ENCODE measurements at places on chromosomes 13 and 19.

DNA sequence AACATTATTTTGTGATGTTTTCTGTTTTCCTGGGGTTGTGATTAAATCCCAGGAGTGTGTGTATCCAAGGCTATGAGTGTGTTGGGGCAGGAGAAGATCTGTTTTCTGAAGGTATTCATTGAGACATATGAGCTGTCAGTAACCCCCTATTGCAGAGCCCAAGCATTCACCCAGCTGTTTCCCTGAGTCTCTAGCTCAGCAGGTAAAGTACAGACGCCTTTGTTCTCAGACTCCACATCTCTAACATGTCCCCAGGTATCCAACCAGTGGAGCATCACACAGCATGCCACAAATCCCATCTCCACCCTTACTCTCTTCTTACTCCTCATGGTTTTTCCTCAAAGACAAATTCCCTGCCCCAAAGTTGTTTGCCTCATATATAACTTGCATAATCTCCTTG, 213.6 kb downstream of the PCDH20 start:
- H3K27ac ChIP-seq = no peak overlapping the region
- H3K4me3 ChIP-seq = no peak overlapping the region
- H3K4me1 ChIP-seq = no peaks in the 10 kb centered on the region
- H3K27me3 ChIP-seq = peaks cover 2% of the 10 kb centered on the region

DNA sequence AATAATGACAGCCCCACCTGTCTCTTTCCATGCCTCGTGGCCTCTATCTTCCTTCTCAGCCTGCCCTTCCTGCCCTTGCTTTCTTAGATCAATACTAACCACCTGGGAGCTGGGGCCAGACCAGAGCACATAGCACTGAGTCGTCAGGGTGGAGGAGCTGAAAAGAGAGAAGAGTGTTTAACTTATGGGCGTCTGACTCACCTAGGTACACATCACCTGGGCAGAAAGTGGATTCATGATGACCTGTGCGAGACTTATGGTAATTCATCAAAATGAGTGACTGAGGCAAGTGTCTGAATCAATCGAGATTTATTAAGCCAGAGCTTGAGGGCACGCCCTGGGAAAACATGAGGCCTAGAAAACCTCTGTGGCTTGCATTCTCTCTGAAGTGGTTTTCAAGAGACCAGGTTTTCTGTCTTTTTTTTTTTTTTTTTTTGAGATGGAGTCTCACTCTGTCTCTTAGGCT, 19.2 kb downstream of the CEACAM6 start:
- peak overlapping the region; percentile 70 for H3K27ac ChIP-seq
- no peak overlapping the region for H3K4me3 ChIP-seq
- no peak for DNase-seq
- H3K27me3 ChIP-seq = peaks cover 10% of the 10 kb centered on the region

DNA sequence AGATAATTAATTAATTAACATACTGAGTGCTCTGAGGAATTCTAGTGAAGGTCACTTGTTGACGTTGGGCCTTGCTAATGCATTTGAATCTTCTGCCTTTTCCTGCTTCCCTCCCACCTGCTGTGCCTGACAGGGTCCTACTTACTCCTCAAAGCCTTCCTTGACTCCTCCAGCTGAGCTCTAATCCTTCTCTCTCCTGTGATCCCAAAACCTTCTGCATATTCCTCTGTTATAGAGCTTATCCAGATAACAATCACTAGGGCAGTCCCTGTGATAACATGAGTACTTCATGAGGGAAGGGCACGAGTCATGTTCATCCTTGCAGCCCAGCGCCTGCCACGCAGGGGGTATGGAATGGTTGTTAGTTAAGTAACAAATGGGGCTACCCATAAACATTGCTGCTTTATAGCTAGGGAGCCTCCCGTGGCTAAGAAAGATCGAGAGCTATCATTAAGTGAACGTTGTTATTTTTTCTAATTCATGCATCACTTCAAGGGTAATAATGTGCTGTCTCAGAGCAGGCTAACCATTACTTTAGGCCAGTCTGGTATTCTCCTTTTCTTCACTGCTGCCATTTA, 19.1 kb upstream of the SPATA13 start:
- H3K4me1 ChIP-seq = no peaks in the 10 kb centered on the region
- H3K27ac ChIP-seq = no peak overlapping the region
- H3K27me3 ChIP-seq = no peaks in the 10 kb centered on the region

- H3K27ac ChIP-seq = no peak overlapping the region
- no peak for DNase-seq
- no peaks in the 10 kb centered on the region for H3K36me3 ChIP-seq
- H3K27me3 ChIP-seq = peaks cover 3% of the 10 kb centered on the region
- peaks cover 9% of the 10 kb centered on the region for H3K4me1 ChIP-seq
Observed at GRCh38 chr13:36814465-36814864, 4.6 kb upstream of the RFXAP start.

- no peak for DNase-seq
- H3K27me3 ChIP-seq = no peaks in the 10 kb centered on the region
- no peaks in the 10 kb centered on the region for H3K36me3 ChIP-seq
- no peak overlapping the region for H3K4me3 ChIP-seq
Observed at GRCh38 chr19:38743394-38744297, 628 bp downstream of the CAPN12 start.

DNA sequence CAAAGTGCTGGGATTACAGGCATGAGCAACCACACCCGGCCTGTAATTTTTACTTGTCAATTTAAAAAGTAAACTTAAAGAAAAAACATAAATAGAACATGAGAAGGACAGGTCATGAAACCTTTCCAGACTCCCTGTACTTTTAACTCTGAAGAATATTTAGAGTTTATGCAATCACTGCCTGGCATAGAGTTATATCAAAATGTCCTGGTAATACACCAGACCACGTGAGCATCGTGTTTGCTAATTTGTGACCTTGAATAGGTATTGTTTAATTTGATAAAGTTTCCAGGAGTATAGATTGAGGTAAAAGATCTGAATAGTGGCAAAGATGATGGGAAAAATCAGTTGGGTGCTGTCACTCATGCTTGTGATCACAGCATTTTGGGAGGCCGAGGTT, 81.2 kb upstream of the RNF113B start:
- H3K27ac ChIP-seq = no peak overlapping the region
- H3K36me3 ChIP-seq = no peaks in the 10 kb centered on the region
- DNase-seq = no peak

DNA sequence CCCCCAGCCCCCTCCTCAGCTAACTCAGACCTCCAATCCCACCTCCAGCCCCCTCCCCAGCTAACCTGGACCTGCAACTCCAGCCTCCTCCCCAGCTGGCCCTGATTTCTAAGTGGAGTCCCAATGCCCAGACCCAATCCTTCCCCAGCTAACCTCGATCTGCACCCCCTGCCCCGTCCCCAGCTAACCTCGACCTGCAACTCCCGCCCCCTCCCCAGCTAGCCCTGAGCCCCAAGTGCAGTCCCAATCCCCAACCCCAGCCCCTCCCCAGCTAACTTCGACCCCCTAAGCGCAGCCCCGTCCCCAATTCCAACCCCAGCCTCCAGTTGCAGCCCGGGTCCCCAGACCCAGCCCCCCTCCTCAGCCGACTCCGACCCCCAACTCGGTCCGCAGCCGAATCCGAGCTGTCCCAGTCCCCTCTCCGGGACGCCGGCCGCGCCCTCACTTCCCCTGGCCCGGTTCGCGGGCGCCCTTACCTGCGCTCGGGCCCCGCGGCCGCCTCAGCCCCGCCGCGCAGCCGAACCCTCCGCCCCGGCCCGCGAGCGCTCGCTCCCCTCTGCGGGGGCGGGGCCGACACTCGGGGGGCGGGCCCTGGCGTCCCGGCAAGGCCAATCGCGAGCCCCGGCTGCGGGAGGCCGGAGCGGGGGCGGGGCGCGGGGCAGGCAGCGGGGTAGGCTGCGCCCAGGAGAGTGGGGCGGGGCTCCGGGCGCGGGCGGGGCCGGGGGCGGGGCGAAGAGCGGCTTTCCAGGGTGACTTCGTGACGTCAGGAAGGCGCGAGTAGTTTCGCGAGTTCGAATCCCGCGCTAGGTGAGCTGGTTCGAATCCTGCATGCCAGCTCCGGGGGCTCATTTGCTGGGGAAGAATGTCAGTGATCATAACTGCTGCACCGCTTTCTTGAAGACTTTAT, at the start of gene GNG7:
Gene GNG7 (minus strand): TSS at position 525 of the 907 bp plus-strand sequence. CDS start 182,006 bp downstream, outside the sequence.
- H3K4me1 ChIP-seq = peaks cover 16% of the 10 kb centered on the region
- peak; percentile 91 for DNase-seq

GRCh38 chr13:77810430-77810829, 108.2 kb downstream of the EDNRB start:
- DNase-seq = no peak
- no peak overlapping the region for H3K4me3 ChIP-seq

- peaks cover 6% of the 10 kb centered on the region for H3K36me3 ChIP-seq
- H3K4me3 ChIP-seq = no peak overlapping the region
- no peak for DNase-seq
- no peaks in the 10 kb centered on the region for H3K27me3 ChIP-seq
Observed at GRCh38 chr19:45998834-45999233, 3.6 kb downstream of the CCDC61 start.

DNA sequence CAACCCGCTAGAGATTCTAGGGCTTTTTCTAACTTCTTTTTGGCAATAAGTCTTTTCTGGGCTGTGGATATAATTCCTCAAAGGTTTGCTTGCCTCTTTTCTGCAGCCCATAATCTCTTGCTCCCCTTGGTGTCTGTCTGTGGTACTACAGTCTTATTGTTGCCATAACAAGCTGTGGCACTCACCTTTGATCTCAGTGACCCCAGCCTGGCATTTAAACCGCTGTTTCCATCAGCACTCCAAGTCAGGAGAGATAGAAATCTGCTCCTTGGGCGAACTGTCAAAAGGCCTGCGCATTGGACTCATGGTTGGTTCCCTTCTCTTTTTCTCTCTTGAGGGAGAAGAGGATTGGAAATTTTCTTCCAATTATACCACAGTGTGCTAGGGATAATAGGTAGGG, 14.5 kb upstream of the MPHOSPH8 start:
- H3K4me3 ChIP-seq = no peak overlapping the region
- H3K27me3 ChIP-seq = no peaks in the 10 kb centered on the region
- H3K4me1 ChIP-seq = no peaks in the 10 kb centered on the region
- H3K36me3 ChIP-seq = no peaks in the 10 kb centered on the region
- no peak overlapping the region for H3K27ac ChIP-seq

GRCh38 chr13:53121131-53121773, 92.6 kb downstream of the OLFM4 start:
- H3K4me3 ChIP-seq = no peak overlapping the region
- no peak overlapping the region for H3K27ac ChIP-seq

DNA sequence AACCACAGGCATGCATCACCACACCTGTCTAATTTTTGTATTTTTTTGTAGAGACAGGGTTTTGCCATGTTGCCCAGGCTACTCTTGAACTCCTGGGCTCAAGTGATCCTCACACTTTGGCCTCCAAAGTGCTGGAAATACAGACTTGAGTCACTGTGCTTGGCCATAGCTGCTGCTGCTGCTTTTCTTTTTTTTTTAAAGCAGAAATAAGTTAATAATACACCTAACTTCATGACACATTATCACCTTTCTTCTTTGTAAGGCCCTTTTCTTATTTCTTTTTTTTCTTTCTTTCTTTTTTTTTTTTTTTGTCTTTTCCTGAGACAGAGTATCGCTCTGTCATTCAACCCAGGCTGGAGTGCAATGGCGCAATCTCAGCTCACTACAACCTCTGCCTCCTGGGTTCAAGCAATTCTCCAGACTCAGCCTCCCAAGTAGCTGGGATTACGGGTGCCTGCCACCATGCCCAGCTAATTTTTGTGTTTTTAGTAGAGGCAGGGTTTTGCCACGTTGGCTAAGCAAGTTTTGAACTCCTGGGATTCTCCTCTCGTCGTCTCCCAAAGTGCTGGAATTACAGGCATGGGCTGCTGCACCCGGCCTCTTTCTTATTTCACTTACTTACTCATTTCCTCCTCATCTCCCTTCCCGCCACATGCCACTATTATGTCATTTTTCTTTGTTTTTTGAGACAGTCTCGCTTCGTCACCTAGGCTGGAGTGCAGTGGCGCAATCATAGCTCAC, 8.7 kb downstream of the SHKBP1 start:
- DNase-seq = no peak
- H3K27me3 ChIP-seq = no peaks in the 10 kb centered on the region
- peaks cover 56% of the 10 kb centered on the region for H3K36me3 ChIP-seq
- no peaks in the 10 kb centered on the region for H3K4me1 ChIP-seq
- H3K27ac ChIP-seq = no peak overlapping the region

DNA sequence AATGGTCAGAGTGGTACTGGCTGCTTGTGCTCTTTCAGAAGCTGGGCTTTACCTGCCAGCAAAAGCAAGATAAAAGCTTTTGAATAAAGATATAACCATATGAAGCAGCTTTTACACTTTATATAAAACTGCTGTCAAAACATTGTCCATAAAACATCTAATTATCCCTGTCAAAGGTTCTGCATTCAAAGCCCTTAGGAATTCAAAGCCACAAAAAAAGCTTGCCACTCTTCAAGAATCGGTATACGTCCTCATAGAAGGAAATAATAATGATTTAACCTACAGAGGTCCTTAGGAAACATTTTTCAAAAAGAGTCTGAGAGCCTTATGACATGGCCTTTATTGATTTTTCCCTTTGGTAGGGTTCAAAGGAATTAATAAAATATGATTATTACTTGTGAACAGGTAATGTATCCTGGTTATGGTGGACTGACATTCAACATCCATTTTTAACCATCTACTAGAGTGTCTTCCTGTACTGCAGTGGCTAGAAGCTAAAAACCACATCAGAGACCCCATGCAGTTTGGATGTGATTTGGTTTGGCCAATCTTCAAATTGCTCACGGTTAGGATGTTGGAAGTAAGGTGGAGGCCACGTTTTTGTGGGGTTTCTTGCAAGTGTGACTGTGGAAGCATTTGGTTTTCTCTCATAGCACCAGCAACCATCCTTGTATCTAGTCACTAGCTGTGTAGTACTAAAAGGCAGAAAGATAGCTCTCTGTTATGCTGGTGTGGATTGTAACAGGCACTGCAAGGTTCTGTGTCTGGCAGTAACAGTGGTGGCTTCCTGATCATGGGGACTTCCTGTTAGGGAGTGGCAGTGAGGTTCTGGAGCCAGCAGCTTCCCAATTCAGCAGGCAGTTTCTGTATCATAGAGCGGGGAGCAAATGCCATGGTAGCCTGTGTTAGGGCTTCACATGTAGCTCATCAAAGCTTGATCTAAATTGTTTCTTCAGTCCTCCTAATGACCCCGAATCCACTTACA, 441.5 kb downstream of the DIAPH3 start:
- no peak overlapping the region for H3K27ac ChIP-seq
- H3K4me1 ChIP-seq = no peaks in the 10 kb centered on the region
- H3K36me3 ChIP-seq = no peaks in the 10 kb centered on the region
- DNase-seq = no peak
